ENCODE measurements at places on chromosomes 7 and 10.

DNA sequence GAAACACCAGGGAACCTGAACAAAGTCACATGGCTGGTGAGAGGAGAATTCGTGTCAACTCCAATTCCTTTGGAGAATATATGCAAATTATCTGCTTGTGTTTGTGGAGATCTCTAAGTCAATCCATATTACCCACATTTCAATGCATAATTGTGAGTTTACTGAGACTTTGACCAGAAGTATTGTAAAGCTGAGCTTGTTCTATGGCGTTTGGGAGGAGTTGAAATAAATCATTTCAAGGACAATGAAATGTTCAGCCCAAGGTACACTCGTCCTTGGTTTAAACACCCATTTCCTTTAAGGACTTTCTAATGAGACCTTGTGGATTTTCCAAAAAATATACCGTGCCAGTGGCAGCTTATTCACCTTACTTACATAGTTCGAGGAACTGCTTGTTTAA lies 186.6 kb upstream of the HDAC9 start:
- DNase-seq = no peak

DNA sequence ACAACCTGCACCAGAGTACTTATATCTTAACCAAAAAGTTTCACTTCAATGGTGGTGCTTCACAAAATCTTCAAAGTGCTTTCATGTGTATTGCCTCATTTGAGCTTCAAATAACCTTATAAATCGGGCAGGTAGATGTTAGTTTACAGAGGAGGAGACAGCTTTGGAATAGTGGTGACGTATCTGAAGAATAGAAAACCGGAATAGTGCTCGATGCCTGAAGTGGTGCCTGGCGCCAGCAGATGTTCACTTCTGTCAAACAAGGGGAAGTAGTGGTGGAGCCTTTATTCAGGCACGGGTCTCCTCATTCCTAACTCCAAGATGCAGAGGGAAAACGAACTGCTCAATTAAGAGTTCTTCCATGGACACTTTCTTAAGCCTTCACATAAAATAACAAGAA lies 58.1 kb downstream of the NHLRC2 start:
- no peak for DNase-seq

DNA sequence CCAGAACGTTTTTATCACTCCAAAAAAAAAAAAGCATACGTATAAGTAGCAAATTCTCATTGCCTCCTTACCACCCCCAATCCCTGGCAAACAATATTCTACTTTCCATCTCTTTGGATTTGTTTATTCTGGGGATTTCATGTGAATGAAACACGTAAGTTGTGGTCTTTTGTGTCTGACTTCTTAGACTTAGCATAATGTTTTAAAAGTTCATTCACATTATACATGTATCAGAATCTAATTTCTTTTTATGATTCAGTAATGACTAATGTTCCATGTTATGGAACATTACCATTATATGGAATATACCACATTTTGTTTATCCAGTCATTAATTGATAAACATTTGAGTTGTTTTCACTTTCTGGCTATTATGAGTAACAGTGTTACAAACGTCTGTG lies 12.5 kb upstream of the KLHL7 start:
- no peak for DNase-seq

- no peak for DNase-seq
These were observed 26.1 kb upstream of the GRID1 start for GRCh38 chr10:86392723-86393094.

GRCh38 chr7:100896732-100897608 lies 1.3 kb upstream of the ACHE start:
- no peak for DNase-seq

GRCh38 chr10:80632742-80633141 lies 95.0 kb downstream of the SH2D4B start:
- DNase-seq = no peak

- no peak for DNase-seq
These were observed 329.9 kb upstream of the VWC2 start for GRCh38 chr7:49443515-49443914.

Data from right atrium auricular region (tissue), 2 donors.